ENCODE measurements at places on chromosomes 6 and 20.
A peak's percentile ranks its signal among the peaks of the same experiment; 100 is the strongest.

DNA sequence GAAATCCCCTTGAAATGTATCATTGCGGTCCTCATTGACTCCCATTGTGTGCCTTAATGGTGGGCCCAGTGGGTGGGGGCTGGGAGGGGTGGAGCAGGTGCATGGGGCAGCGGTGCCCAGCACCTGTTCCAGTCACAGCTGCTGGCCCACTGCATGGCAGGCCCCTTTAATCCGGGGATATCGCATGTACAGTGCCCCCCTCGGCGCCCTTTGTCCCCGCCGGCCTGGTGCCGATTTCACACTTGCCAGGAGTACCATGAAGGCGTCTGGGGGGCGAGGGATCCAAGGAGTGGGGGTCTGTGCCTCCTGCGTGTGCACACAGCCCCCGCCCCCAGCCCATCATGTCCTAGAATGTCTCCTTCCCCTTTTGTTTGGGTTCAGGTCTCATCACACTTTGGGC, 2.8 kb downstream of the SNAI1 start:
- no peak for DNase-seq

GRCh38 chr6:84027340-84028181, 6.0 kb upstream of the MRAP2 start:
- no peak for DNase-seq

GRCh38 chr6:136763255-136763654, 29.0 kb downstream of the MAP3K5 start:
- DNase-seq: no peak

DNA sequence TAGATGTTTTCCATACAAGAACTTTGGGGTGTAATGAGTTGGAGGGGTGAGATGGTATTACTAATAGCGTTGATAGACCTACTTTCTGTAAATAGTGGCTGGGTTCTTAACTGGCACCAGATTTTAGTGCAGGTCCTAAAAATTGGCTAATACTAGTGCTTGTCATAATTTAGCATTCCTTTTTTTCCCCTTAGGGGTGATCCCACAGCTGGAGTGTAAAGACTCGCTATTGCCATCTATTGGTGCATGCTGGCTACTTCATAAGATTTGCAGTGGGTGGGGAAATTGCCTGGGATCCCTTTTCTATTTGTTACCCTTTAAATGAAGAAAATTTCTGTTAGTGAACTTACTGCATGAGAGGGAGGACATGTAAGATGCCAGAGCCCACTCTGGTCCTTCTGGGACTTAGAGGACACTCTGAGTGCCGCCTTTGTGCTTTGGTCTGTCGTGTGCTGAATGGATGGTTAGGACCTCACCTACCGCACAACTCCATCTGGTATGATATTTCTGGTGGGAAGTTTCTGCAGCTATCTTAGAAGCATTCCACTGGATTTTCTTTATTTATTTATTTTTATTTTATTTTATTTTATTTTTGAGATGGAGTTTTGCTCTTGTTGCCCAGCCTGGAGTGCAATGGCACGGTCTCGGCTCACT, 195.5 kb downstream of the JARID2 start:
- DNase-seq: no peak

DNA sequence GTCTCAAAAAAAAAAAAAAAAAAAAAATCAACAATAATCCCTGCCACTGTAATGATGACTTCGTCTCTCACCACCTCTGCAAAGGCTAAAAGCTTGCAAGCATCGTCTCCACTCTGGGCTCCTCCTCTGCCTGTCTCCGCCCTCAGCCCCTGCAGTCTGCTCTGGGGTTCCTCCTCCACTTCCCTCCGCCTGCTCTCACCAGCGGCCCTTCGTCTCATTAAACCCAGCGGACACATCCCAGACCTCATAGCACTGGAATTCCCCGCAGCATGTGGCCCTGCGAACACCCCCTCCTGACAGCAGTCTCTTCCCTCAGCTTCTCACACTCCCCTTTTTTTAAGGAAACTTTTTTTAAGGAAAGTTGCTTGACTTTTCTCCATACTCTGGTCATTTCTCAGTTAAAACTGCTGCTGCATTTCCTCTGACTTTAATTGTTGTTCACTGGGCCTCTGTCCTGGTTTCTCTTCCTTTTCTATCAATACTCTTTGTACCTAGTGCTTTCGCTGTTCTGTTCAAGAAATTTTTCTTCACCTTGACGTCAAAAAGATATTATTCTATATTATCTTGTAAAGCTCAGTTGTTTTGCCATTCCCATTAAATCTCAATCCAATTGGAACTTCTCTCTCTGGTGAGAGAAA, 70.9 kb upstream of the PLEKHG1 start:
- DNase-seq: peak; percentile 57

DNA sequence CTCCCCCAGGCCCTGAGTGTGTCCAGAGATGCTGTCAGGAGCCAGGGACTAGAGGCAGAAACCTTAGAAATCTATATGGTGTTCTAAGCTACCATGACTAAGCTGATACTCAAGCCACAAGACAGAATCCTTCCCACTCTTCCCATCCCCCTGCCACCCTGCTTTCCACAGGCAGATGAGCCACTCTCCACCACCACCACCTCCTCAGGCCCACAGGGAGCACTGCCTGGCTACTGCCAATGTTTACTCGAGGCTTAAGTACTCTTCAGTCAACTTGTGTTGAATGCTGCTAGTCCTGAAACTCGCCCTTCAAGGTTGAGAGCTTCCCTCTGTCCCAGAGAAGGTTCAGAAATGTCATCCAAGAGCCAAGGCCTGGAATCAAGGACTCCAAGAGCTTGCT, 56.2 kb downstream of the CENPW start:
- DNase-seq: no peak

DNA sequence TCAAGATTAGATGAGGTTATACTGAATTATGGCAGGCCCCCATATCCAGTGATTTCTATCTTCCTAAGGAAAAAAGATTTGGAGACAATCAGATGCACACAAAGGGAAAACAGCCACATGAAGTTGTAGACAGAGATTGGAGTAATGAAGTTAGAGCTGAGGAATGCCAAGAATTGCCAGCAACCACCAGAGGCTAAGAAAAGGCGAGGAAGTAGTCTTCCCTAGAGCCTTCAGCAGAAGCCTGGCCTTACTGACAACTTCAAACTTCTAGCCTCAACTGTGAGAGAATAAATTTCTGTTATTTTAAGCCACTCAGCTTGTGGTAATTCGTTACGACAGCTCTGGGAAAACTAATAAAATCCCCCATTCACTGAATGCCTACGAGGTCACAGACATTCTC, 473.9 kb downstream of the COL12A1 start:
- no peak for DNase-seq

- no peak for DNase-seq
Observed at GRCh38 chr6:156423829-156424228, 353.3 kb upstream of the ARID1B start.

Data from ureter (tissue), 1 donor.